Smooth muscle cell of the umbilical artery (primary cell): ENCODE measurements at places on chromosomes 1 and 21. TPM values are rescaled to one million over a fixed set of nuclear protein-coding genes. Genes with fewer than 3 reads are reported as not detected.

COL16A1 gene
- 200 and 541 TPM in 2 replicates for total RNA-seq

CSMD2 gene
- 7.1 and 10.9 TPM in 2 replicates for total RNA-seq

POMGNT1 gene
- total RNA-seq: 86.4 and 99.5 TPM in 2 replicates

NAV1 gene
- total RNA-seq: 41.3 and 123 TPM in 2 replicates

RGS13 gene
- not detected in 2 replicates for total RNA-seq

RNF2 gene
- 33.3 and 61.3 TPM in 2 replicates for total RNA-seq

GPA33 gene
- total RNA-seq: not detected in 2 replicates

DISP3 gene
- total RNA-seq: under 0.01 TPM in 2 replicates

FCRLB gene
- total RNA-seq: 0.89 and 3.7 TPM in 2 replicates

COG2 gene
- 19.6 and 21.2 TPM in 2 replicates for total RNA-seq

PIGK gene
- 64.4 and 78.1 TPM in 2 replicates for total RNA-seq

TMEM167B gene
- total RNA-seq: 33.0 and 40.7 TPM in 2 replicates

BLACAT1 gene
- not detected in 2 replicates for total RNA-seq
